ENCODE measurements at places on chromosomes 16 and 17.

- DNase-seq: peak; percentile 72
Observed at GRCh38 chr17:60153606-60154390, 4.0 kb downstream of the CA4 start.

DNA sequence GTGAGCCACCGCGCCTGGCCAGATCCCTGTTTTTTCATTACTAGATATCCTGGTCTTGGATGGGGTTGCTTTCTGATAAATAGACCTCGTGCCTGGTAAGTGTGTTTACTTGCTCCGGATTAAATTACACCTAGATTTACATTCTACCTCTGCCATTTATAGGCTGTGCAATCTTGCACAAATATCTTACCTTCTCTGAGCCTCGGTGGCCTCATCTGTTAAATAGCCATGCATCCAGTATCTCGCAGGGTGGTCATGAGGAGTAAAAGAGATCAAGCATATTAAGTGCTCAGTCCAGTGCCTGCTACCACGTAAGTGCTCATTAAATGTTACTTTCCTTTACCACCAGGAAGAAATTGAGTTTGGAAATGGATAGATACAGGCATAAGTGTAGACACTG lies 98.4 kb downstream of the BMERB1 start:
- no peak for DNase-seq

DNA sequence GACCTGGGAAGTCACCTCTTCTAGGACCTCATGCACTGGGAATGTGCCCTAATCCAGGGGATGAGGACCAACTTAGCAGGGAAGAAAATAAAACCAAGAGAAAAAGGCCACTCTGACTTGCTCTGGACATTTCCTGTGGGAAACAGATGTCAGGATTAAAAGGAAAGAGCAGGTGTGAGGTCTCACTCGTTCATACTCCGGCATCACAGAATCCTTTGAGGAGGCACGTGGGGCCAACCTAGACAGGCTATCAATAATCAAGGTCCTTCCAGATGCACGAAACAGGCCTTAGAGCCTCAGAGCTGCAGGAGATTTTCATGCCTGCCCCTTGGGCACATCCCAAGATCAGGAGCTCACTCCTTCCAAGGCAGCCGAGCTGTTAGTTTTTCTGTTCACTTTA lies 321.5 kb upstream of the CCL2 start:
- DNase-seq: no peak

GRCh38 chr17:43983196-43983514 lies 21.3 kb upstream of the NAGS start:
- DNase-seq: no peak

DNA sequence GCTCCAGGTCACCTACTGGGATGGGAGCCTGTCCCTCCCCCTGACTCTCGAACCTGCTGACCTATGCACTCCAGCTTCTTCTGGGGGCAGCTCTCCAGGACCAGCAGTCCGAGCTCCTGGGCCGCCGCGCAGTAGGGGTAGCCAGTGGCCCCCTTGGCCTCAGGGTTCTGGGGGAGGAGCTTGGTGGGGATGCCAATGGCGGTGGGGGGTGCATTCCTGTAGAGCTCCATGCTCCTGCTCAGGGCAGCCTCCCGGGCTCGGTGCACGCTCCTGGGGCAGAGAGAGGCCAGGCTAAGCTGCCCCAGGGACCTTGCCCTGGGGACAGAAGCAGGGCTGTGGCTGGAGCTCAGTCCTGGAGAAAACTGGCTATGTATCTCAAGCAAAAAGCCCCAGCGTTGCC lies 7.7 kb upstream of the SPATA2L start:
- DNase-seq: no peak

GRCh38 chr17:57006040-57006439 lies 28.1 kb downstream of the SCPEP1 start:
- no peak for DNase-seq

DNA sequence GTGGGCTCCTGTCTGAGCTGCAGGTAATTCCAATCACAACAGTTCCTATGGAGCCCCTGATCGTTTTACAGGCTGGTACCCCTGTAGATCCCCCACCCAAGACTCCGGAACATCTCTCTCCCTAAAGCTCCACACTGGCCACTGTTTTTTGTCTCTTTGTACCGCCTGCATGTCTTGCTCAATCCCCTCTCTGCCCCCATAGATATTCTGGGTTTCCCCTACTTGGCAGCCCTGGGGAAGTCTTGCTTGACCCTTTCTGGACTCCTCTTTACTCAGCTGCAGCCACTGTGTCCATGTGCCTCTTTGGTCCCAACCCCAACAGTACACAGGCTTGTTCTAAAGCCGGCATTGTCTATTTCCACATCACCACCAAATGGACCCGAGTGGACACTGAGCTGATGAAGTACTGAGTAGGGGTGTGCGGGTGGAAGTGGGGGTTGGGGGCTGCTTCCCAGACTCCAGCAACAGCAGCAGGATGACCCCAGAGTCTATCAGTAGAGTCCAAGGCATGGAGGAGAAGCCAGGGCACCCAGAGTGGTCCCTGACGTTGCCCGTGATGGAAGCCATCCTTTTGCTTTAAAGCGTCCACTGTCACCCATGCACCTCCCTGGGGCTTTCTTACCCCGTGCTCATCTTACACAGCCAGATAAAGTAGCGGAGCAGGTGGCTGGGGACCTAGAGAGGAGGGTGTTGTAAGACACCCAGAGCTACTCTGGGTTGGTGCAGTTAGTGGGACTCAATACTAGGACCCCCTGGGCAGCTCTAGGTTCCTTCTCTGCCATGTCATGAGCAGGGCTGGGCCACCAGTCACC lies 6.4 kb downstream of the CD300LB start:
- peak; percentile 2 for DNase-seq

DNA sequence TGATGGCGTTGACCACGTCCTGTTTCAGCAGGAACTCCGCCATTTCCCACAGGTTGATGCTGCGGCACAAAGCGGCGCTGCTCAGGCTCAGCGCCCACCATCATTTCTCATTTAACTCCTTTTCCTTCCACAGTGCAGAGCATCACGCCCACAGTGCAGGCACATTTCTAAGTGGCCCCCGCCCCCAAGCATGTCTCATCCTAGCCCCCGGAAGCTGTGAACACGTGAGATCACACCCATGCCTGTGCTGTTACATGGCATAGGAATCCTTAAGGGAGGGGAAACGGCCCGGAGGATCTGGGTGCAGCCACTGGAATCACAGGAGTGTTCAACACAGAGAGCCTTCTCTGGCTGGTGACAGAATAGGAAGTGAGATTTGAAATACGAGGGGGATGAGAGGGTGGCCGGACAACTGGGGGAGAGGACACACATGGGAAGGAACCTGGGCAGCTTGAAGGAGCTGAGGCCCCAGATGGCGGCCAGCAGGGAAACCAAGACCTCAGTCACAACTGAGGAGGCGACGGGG lies 4.7 kb downstream of the NAGPA start:
- DNase-seq: no peak
